Activated CD8-positive, alpha-beta memory T cell treated with anti-CD3 and anti-CD28 coated beads, Interleukin-2, amount 10 ng/mL, durations not matched to agents 7 days and 5 days (primary cell): ENCODE measurements at places on chromosomes 3 and 15.

DNA sequence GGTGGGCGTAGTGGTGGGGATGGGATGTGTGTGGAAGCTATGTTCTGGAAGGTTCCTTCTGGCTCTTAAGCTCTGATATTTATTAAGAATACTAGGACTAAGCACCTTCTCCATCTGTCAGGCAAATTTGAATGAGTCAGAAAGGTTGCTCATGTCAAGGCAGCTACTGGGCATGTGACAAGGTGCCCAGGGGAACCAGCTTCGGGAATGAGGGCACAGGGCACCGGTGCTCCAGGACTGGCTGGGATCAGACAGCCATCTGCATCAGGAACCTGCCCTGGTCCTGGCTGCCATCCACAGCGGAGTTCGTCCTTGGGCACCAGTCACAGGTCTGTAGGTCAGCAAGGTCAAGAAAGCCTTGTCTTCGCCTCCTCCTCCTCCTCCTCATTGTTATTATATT, 32.5 kb downstream of the CA12 start:
- no peak for DNase-seq
- H3K4me1 ChIP-seq = peaks cover 2% of the 10 kb centered on the region
- peaks cover 2% of the 10 kb centered on the region for H3K27me3 ChIP-seq
- no peaks in the 10 kb centered on the region for H3K36me3 ChIP-seq

GRCh38 chr3:39644176-39644575, 165.2 kb upstream of the MYRIP start:
- DNase-seq = no peak
- H3K27ac ChIP-seq = no peak overlapping the region
- H3K36me3 ChIP-seq = no peaks in the 10 kb centered on the region
- H3K4me1 ChIP-seq = peaks cover 4% of the 10 kb centered on the region

DNA sequence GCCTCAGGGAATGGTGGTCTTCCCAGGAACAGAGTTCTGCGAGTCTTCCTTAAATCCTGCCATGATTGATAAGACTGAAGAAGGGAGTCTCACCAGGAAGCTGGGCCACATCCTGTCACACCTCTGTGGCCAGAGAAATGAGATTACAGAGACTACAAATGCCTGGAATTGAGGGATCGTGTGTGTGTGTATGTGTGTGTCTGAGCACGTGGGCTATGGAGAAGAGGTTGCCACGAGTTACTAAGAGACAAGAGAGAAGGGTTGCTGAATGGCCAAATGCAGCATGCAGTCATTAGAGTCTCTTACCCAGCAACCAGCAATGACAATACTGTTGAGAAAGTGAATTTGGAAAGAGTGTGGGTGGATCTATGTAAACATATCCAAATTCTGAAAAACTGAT, 443.1 kb downstream of the MFSD1 start:
- H3K27me3 ChIP-seq = no peaks in the 10 kb centered on the region
- H3K4me3 ChIP-seq = no peak overlapping the region
- H3K27ac ChIP-seq = no peak overlapping the region
- H3K4me1 ChIP-seq = no peaks in the 10 kb centered on the region

DNA sequence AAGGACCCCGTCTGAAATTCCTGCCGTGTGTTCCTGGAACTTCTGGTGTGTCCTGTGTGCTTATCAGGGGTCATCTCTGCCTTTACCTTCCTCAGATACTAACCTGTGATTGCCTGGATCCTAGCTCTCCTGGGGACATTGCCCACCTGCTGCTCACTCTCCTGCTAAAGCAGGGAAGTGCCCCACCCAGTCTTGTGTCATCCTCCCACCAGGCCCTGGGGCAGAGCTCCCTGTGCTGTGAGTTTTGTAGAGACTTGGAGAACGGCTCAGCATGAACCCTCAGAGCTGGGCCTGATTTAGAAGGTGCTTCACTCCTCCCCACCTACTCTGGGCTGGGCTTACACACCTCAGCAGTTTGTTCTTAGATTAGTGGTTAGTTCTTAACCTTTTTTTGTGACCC, 3.8 kb upstream of the TMEM44 start:
- H3K27me3 ChIP-seq = no peaks in the 10 kb centered on the region
- H3K27ac ChIP-seq = no peak overlapping the region
- H3K4me1 ChIP-seq = peaks cover 16% of the 10 kb centered on the region

DNA sequence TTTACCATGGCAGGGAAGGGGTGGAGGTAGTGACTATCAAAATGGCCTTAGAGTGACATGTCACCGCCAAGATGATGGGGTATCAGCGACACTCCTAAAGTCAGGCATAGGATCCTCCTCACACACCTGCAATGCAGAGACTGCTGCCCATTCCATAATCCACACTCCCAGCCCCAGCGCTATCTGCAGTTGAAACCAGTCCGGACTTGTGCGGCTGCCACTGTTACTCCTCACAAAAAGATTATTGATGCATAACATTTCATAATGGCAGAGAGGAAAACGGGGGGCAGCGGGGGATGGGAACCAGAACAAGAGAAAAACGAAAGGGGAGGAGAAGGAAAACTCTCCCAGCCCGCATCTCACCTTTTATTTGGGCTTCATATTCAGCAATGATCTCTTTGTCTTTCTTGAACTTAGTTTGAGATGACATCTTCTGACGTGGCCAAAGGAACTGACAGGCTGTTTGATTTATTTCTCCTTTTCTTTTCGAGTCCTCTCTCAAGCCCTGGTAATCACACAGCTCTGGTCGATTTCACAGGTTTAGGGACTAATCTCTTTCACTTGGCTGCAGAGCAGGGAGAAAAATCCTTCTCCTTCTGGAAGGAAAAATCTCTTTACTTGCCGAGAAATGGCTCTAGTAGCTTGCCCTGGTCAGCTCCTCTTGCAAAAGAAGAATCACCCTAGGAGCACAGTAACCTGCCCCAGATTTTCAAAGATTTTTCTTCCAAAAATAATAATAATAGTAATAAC, 749 bp downstream of the SRGAP3 start:
- H3K36me3 ChIP-seq = no peaks in the 10 kb centered on the region
- DNase-seq = no peak

GRCh38 chr3:56879436-56880215, 77.9 kb upstream of the ARHGEF3 start:
- DNase-seq = no peak
- no peak overlapping the region for H3K4me3 ChIP-seq
- peaks cover 53% of the 10 kb centered on the region for H3K4me1 ChIP-seq

- H3K27me3 ChIP-seq = peaks cover 10% of the 10 kb centered on the region
- no peak overlapping the region for H3K27ac ChIP-seq
- no peaks in the 10 kb centered on the region for H3K36me3 ChIP-seq
Observed at GRCh38 chr3:196989721-196990262, 21.2 kb upstream of the PIGZ start.

GRCh38 chr3:74605437-74605836, 9.0 kb downstream of the CNTN3 start:
- H3K4me1 ChIP-seq = no peaks in the 10 kb centered on the region
- no peak overlapping the region for H3K4me3 ChIP-seq
- no peak for DNase-seq
- no peak overlapping the region for H3K27ac ChIP-seq
- no peaks in the 10 kb centered on the region for H3K27me3 ChIP-seq
- no peaks in the 10 kb centered on the region for H3K36me3 ChIP-seq

- no peak overlapping the region for H3K27ac ChIP-seq
- no peak overlapping the region for H3K4me3 ChIP-seq
- H3K36me3 ChIP-seq = peaks cover 12% of the 10 kb centered on the region
- DNase-seq = no peak
- H3K4me1 ChIP-seq = peaks cover 15% of the 10 kb centered on the region
Observed at GRCh38 chr3:126029241-126029640, 54.7 kb downstream of the SLC41A3 start.

- H3K27ac ChIP-seq = no peak overlapping the region
- no peaks in the 10 kb centered on the region for H3K27me3 ChIP-seq
- no peak for DNase-seq
- H3K4me3 ChIP-seq = no peak overlapping the region
- peaks cover 5% of the 10 kb centered on the region for H3K36me3 ChIP-seq
- H3K4me1 ChIP-seq = no peaks in the 10 kb centered on the region
Observed at GRCh38 chr3:33145901-33146580, 32.2 kb downstream of the CRTAP start.

DNA sequence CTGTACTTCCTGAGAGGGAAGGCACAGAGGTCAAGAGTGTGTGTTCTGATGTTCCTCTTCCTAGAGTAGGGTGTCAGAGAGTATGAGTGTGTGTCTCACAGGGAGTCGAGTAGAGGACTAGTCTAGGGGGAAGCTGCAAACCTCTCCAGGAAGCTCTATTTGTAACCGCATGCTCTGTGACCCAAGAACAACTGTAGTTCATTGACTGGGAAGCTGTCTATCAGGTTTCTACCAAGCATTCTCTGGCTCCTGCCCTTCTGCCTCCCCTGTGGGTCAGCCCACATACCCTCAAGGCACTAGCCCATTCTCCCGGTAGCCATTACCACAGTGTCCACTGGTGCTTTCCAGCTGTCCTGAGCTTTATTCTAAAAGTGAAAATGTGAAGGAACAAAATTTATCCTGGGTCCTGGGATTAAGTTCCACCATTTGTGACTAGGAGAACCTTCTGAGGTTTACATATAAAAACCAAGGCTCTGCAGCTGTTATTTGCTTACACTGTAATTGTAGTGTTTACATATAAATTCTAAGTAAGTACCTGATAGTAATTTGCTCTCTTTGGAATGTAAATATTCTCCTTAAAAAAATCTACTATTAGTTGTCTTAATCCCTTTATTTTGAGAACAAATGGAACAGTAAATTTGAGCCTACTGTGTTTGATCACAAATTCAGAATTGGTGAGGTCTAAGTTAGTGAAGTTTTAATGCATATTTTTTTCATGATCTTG, 40.7 kb downstream of the MYRIP start:
- no peaks in the 10 kb centered on the region for H3K27me3 ChIP-seq
- no peak for DNase-seq
- H3K27ac ChIP-seq = no peak overlapping the region
- H3K4me1 ChIP-seq = no peaks in the 10 kb centered on the region
- H3K4me3 ChIP-seq = no peak overlapping the region

DNA sequence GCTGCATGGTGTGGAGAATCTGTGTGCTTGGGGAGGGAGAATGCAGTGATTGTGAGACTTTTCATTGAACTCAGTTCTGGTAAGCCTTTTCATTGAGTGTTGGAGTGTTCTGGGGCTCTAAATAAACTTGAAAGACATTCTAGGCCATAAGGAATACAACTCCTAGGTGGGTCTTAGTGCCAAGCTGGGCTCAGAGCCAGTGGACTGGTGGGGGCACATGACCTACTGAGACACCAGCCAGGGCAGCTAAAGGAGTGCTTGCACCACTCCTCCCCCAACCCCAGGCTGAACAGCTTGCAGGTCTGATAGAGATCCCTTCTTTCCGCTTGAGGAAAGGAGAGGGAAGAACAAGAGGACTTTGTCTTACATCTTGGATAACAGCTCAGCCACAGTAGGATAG, 21.7 kb upstream of the KPNA4 start:
- H3K4me1 ChIP-seq = no peaks in the 10 kb centered on the region
- H3K27me3 ChIP-seq = peaks cover 48% of the 10 kb centered on the region
- no peak overlapping the region for H3K4me3 ChIP-seq

- DNase-seq = no peak
- no peak overlapping the region for H3K27ac ChIP-seq
- peaks cover 26% of the 10 kb centered on the region for H3K27me3 ChIP-seq
- H3K4me3 ChIP-seq = no peak overlapping the region
- peaks cover 1% of the 10 kb centered on the region for H3K36me3 ChIP-seq
- H3K4me1 ChIP-seq = peaks cover 18% of the 10 kb centered on the region
Observed at GRCh38 chr3:187957582-187957981, 196.4 kb upstream of the LPP start.

- H3K4me3 ChIP-seq = no peak overlapping the region
- peaks cover 37% of the 10 kb centered on the region for H3K27me3 ChIP-seq
- H3K36me3 ChIP-seq = no peaks in the 10 kb centered on the region
- no peak for DNase-seq
Observed at GRCh38 chr15:62071711-62072308, 5.0 kb downstream of the C2CD4A start.

GRCh38 chr3:141237701-141238521, 6.3 kb downstream of the PXYLP1 start:
- peak; percentile 65 for DNase-seq
- peak overlapping the region; percentile 69 for H3K27ac ChIP-seq
- no peaks in the 10 kb centered on the region for H3K27me3 ChIP-seq
- H3K4me1 ChIP-seq = peaks cover 82% of the 10 kb centered on the region

DNA sequence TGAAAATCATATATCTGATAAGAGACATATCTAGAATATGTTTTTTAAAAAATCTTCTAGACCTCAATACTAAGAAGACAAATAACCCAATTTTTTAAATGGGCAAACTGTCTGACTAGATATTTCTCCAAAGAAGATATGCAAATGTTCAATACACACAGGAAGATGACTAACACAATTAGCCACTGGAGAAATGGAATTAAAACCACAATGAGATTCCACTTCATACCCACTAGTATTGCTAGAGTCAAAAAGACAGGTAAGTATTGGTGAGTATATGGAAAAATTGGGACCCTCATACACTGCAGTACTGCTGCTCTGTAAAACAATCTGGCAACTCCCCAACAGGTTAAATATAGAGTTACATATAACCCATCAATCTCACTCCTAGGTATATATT, 33.1 kb upstream of the TOPAZ1 start:
- DNase-seq = no peak
- H3K4me1 ChIP-seq = peaks cover 2% of the 10 kb centered on the region
- H3K36me3 ChIP-seq = no peaks in the 10 kb centered on the region
- H3K27me3 ChIP-seq = peaks cover 32% of the 10 kb centered on the region

DNA sequence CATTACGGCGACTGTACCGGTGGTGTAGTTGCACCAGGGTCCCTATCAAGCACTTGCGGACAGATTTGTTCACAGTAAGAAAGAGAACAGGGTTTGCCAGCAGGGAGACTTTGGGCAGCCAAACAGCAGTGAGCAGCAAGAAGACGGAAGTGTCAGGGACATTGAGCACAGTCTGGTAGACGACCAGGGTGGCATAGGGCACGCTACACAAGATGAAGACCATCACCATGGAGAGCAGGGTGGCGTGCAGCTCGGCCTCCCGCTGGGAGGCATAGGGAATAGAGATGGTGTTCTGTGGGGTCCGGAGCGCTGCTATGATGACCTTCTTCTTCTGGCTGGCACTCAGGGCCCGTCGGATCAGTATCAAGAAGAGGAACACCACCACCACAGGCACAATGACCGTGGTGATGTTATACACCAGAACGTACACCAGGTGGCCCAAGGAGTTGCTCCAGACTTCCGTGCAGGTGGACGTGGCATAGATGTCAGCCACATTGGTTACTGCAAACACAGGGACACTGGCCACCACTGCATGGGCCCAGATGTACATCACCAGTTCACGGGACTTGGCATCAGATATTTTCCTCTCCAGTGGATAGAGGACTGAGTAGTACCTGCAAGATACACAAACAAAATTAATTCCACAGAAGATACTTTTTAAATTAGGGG, 19.1 kb upstream of the FSIP1 start:
- no peaks in the 10 kb centered on the region for H3K4me1 ChIP-seq
- no peak overlapping the region for H3K4me3 ChIP-seq
- no peak overlapping the region for H3K27ac ChIP-seq
- H3K27me3 ChIP-seq = peaks cover 24% of the 10 kb centered on the region
- DNase-seq = no peak
- no peaks in the 10 kb centered on the region for H3K36me3 ChIP-seq

- H3K4me1 ChIP-seq = no peaks in the 10 kb centered on the region
- DNase-seq = no peak
- H3K27ac ChIP-seq = no peak overlapping the region
- H3K4me3 ChIP-seq = no peak overlapping the region
- H3K36me3 ChIP-seq = no peaks in the 10 kb centered on the region
Observed at GRCh38 chr15:29331669-29332068, 62.0 kb upstream of the NSMCE3 start.

GRCh38 chr3:42224658-42225421, 41.1 kb downstream of the CCK start:
- peaks cover 7% of the 10 kb centered on the region for H3K36me3 ChIP-seq
- no peak overlapping the region for H3K4me3 ChIP-seq
- H3K27me3 ChIP-seq = peaks cover 8% of the 10 kb centered on the region
- DNase-seq = no peak
- no peak overlapping the region for H3K27ac ChIP-seq
